ENCODE measurements at places on chromosomes 5 and 9.

DNA sequence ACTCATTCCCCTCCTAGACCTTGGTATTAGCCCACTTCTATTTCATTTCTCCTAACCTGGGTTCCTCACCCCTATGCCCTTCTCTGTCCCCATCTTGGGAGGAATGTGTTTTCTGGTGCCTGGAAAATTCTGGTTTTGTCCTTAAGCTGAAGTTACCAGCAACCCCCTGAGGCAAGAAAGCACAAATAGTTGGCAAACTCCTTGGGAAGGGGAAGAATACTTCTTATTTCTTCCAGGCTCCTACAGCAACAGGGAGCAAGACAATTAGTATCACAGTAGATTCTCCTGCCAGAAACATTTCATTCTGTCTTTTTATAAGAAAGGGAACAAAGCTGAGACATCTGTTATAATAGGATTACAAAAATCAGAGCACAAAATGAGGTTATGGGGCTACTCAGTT is 142.5 kb downstream of the SNCAIP start:
- DNase-seq: no peak

DNA sequence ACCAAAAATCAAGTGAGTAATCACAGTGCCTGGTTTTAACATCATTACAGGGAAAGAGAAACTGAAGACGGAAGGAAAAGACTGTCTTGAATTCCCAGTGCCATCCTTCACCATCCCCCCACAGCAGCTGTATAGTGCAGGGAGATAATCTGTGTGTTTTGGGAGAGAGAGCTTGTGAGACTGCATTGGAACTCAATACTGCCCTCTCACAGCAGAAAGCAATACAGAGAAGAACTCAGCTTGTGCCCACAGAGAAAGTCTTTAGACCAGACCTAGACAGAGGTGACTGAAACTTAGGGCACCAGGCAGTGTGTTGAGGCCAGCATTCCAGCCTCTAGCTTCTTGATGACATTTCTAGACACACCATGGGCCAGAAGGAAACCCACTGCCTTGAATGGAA is 754.7 kb upstream of the CDH6 start:
- DNase-seq: no peak

DNA sequence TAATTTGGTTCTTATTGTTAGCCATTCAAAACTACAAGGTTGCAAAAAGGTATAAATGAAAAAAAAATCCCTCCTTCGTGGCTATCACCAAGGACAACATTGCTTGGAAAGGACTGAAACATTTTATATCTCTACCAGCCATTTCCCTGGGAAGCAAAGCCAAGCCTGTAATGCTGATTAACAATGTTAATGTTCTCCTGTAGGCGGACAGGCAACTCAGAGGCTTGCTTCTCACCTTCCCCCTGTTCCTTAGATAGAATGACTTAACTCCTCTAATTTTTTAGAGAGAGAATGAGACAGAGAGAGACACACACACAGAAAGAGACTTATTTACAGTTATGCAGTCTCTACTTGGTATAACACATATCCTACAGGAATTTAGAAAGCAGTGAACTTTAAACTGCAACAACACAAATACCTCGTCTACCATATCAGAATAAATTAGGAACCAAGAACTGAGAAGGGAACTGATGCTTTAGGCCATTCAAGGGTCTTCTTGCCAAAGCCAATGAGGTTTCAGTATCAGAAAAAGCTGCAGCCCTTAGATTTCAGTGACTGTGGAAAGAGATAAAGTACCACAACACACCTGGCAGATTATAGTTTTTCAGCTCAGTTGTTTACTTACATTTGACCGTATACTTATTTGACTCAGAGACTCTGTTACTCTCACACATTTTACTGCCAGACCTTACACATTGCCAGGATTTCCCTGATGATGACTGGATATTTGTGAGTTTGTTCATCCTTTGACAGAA is 20.9 kb upstream of the MAN2A1 start:
- DNase-seq: no peak

GRCh38 chr5:170081616-170082015 is 24.1 kb upstream of the FOXI1 start:
- DNase-seq: no peak

GRCh38 chr5:54000011-54000410 is 310.4 kb downstream of the ARL15 start:
- DNase-seq: no peak

All from activated CD4-positive, alpha-beta T cell treated with anti-CD3 and anti-CD28 coated beads, Interleukin-2, amount 50 U/mL, for 1 hour (primary cell).